DMS153 (cell line): ENCODE measurements at places on chromosomes 3 and 15.
A peak's percentile ranks its signal among the peaks of the same experiment; 100 is the strongest.

DNA sequence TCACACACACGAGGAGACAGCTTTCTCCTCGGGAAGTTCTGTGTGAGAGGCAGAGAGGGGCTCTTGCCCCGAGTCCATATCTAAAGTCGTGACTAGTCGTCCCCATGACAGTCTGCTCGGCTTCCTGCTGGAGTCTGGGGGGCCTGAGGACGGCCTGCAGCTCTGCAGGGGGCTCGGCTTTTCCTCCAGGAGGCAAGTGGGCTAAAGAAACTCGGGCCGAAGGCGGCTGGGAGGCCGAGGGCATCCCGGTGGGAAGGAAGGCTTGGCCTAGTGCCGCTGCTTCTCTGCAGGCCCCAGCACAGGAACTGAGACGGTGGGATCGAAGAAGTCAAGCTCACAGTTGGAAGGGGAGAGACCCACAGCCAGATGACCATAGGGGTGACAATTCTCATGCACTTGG lies 25.4 kb upstream of the PIGZ start:
- DNase-seq, result no peak

DNA sequence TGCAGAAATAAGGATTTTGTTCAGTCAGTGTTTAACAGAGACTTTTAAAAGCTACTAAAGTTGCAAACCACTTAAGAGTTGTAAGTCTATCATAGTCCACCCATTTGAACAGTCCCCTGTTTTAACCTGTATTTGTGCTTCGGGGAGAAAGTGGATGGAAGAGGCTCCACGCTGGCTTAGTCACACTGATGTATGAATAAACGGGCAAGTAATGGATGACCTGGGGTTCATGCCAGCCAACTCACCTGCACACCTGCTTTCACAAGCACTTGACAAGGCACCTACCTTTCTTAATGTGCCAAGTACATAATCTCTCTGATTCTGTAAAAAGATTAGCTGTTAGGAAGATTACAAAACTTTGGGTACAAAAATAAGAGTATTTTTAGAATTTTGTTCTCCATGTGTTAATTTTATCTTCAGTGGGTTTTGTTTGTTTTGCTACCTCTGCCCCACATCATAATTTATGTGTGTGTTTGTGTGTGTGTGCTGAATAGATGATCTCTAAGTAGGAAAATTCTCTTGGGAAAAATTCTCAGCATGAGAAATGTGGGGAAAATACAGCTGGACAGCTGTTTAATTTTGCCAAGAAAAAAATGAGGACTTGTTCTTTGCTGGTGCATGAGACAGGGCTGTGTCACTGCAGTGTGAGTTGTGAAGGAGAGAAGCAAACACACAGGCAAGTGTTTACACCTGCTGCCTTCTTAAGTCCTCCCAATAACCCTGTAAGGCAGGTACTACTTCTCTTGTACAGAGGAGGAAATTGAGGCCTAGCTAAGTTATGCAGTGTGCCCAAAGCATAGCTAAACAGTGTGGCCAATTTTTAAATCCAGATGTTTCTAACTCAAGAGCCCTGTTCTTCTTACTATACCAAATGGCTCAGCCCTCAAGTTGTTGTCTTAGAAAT lies 181.2 kb upstream of the IL12A start:
- DNase-seq, result no peak

- DNase-seq, result no peak
Measured at GRCh38 chr3:197584733-197585132, 29.0 kb upstream of the BDH1 start.

DNA sequence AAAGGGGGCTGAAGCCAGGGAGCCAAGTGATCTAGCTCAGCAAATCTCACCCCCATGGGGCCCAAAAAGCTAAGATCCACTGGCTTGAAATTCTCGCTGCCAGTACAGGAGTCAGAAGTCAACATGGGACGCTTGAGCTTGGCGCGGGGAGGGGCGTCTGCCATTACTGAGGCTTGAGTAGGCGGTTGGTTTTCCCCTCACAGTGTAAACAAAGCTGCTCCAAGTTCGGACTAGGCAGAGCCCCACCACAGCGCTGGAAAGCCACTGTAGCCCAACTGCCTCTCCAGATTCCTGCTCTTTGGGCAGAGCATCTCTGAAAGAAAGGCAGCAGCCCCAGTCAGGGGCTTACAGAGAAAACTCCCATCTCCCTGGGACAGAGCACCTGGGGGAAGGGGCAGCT lies 8.1 kb upstream of the SLC25A36 start:
- no peak for DNase-seq

- DNase-seq, result no peak
Measured at GRCh38 chr15:81000144-81000623, 539 bp upstream of the TLNRD1 start.

DNA sequence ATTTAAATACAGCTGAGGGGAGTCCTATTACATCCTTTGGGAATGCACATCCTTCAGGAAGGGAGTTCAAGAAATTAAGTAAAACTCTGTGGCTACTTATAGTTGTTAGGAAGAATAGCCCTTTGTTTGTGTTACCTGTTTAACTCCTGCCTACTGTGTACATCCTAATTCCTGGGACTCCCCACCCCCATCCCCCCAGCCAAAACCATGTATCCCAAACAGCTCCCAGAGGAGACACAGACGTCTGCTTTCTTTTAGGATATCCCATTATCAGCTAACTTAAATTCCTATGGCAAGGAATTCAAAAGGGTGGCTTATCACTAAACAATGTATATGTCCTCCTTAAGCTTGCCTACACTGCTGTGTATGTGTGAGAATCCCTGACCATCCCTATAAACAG lies 581.7 kb downstream of the DIPK2A start:
- no peak for DNase-seq

DNA sequence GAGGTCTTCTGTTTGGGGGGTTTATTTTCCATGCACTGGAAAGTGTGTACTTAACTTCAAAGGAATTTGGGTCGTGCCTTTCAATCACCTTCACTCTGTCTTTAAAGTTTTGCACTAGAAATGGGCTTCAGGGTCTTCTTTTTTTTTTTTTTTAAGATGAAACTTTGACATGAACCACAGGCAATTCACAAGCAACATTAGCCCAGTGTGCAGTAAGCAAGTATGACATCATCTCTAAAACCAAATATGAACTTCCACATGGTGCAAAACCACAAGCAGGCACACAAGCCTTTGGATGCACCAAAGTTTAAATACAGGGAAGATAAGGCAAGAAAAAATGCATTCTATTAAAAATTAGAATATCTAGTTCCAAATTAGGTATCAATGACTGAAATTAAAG lies 381.9 kb downstream of the ERC2 start:
- no peak for DNase-seq

- no peak for DNase-seq
Measured at GRCh38 chr3:118473343-118473742, 561.3 kb downstream of the IGSF11 start.

- no peak for DNase-seq
Measured at GRCh38 chr3:13462125-13462629, 17.9 kb upstream of the HDAC11 start.

DNA sequence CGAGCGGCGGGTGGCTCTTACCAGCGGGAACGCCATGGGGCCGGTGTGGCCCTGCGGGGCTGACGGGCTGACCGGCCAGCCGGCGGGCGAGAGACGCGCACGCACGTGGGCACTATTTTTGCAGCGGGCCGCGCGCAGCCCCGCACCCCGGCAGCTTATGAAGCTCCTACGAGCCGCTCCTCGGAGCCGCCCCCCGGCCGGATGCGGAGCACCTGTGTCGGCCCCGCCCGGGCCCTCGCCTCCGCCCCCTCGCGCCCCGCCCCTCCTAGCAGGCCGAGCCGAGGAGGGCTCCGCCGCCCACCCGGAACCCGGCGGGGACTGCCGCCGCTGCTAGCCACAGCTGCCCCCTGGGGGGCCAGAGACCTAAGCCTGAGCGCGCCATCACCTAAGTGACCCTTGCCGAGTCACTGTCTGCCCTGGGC lies 683 bp upstream of the CPEB1 start:
- DNase-seq, result no peak

- DNase-seq, result no peak
Measured at GRCh38 chr3:105891101-105891500, 22.3 kb upstream of the CBLB start.

DNA sequence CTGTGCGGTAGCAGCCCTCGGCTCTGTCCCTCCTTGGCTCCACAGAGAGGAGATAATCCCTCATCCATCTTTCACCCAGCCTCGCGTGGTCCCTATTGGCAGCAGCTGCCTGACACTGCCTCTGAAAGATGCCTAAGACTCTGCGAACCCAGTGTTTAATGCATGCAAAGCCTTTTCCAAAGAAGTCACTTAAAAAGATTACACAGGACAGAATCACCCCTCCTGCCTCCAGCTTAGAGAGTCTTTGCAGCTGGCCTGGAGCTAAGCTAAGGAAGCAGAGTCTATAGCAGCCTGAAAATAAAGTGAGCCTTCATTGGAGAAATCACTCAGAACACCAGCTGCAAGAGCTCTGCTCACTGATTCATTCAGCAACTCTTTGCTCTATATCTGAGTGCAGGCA lies 247.2 kb downstream of the SHQ1 start:
- DNase-seq, result no peak

GRCh38 chr3:125480656-125481374 lies 39.2 kb downstream of the SNX4 start:
- no peak for DNase-seq

DNA sequence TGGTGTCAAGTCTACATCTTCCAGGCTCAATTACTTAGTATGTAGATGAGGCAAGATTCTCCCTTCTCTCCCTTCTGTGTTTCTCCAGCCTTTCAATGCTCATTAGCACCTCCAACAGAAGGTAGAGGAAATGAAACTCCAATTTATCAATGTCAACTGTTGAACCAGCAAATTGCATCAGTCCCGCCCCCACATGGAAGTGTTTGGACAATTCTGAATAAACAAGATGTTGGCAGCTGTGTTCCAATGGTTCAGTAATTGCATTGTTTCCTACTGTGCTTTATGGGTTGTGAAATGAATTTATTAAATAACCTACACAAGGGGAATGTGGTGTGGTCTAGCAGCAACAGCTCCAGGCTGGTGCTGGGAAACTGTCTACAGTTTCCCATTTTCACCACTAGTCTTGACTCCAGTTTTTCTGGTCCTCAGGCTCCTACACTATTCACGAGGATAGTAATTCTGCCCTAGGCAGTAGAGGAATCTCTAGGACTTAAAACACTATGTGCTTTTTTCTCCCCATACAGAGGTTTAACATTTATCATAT lies 91.9 kb downstream of the MB21D2 start:
- peak; percentile 83 for DNase-seq

DNA sequence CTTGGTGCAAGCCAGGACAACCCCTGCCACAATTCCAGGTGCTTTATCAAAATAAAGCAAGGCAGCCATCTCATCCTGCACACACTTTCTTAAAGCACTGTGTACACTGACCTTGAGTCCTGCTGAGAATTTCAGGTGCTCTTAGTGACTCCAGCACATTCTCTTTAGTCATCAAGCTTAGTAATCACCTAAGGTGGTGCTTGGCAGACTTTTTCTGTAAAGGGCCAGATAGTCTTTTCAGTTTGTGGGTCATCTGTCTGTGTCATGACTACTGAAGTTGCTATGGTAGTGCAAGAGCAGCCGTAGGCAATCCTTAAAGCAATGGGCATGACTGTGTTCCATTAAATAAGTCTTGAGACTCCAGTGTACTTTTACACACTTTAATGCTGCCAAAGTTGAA lies 36.4 kb downstream of the RIOX2 start:
- no peak for DNase-seq

DNA sequence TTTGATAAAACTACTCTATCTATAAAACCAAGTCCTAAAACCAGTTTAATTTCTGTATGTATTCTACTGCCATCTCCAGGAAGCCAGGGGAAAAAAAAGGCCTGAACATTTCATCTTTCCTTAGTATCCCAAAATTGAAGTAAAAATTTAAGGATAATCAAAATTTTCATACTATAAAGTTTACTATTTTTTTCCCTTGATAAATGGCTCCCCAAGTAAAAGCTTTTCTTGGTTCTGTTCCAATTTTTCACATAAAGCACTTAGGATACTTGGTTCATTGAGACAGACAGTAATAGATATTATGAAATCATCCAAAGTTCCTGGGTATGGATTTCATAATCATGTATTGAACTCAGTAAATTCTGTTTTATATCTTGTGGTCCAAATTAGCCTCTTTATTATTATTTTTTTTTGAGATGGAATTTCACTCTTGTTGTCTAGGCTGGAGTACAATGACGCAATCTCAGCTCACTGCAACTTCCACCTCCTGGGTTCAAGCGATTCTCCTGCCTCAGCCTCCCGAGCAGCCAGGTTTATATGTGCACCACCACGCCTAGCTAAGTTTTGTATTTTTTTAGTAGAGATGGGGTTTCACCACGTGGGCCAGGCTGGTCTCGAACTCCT lies 34.5 kb downstream of the ICE2 start:
- no peak for DNase-seq

DNA sequence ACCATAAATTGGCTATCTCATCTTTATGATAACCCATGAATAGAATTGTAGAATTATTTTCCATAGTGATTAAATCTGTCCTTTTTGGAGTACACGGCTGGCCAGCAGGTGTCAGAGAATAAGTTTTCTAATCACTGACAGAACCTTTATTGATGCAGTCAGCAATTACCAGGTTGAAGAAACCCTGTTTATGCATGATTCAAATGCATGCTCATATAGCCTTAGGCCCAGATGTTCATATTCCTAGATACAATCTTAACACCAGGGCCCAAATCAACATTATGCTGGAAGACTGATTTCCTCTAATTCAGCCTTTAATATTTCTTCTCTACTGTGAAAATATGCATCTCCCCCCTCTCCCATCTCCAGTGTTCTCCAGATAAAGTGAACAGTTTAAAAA lies 243.5 kb upstream of the DCBLD2 start:
- DNase-seq, result no peak

GRCh38 chr3:158098834-158099424 lies 7.3 kb downstream of the SHOX2 start:
- DNase-seq, result no peak

DNA sequence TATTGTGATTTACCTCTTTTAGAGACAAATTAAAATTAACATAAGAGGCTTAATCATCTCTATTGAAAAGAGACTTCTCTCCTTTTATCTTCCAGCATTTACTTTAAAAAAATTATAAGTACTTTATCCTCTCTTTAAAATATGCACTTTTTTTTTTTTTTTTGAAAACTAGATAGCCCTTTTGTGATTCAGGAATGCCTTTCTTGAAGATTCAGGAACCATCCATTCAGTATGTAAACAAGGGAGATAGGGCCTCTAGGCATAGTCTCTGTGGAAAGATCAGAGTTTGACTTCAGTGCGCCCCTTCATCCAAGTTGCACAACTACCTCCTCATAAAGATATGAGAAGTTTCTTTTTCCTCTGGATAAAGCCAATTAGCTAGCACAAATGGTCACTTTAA lies 1163.7 kb downstream of the SI start:
- no peak for DNase-seq

DNA sequence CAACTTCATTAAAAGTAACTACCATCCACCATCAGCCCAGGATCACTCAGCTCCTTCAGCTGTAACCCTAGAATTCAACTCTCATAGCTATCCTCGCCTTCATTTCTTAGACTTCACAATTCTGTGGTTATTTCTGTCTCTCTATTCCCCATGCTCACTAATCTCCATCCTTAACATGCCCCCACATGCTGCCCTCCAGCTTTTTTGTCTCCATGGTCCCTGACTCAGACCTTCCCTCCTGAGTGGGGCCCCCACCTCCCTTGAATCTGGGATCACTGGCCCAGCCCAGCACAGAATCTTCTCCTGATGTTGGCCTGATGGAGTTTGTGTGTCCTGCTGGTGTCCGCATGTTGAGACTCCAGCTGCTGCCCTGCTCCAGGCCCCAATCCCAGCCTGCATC lies 41.7 kb downstream of the CHST14 start:
- no peak for DNase-seq

- no peak for DNase-seq
Measured at GRCh38 chr15:90564051-90564450, 34.3 kb downstream of the CRTC3 start.

GRCh38 chr3:133994166-133994890 lies 35.4 kb downstream of the SLCO2A1 start:
- no peak for DNase-seq
